ENCODE measurements at places on chromosomes 5 and 9.

GRCh38 chr5:143054480-143054941, 284.3 kb downstream of the ARHGAP26 start:
- no peak for DNase-seq

GRCh38 chr9:121122246-121123032, 47.7 kb downstream of the CNTRL start:
- DNase-seq = no peak

- DNase-seq = no peak
These were observed at the start of gene CCL27 for GRCh38 chr9:34662526-34663302. Gene CCL27, minus strand, starts transcription at chr9:34662657. Its CDS starts 24 bp downstream, at chr9:34662633.

- no peak for DNase-seq
These were observed 38.0 kb downstream of the VCAN start for GRCh38 chr5:83509540-83509939.

DNA sequence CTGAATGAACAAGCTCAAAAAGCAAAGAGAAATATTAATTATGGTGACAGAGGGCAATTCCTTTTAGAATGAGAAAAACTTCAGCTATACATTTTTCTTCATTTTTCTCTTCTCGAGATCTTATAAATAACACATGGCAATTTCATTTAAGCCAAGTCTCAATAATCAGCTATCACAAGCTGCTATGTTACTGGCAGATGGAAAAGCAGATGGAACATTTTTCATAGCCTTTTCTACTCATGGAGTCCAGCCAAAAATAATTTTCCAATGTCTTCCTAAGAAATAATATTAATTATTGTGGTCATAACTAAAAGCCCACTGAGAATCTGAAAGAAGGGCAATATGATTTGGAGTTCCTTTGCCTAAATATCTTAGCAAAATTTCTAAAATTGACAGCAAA, 35.6 kb downstream of the SKIC3 start:
- no peak for DNase-seq

DNA sequence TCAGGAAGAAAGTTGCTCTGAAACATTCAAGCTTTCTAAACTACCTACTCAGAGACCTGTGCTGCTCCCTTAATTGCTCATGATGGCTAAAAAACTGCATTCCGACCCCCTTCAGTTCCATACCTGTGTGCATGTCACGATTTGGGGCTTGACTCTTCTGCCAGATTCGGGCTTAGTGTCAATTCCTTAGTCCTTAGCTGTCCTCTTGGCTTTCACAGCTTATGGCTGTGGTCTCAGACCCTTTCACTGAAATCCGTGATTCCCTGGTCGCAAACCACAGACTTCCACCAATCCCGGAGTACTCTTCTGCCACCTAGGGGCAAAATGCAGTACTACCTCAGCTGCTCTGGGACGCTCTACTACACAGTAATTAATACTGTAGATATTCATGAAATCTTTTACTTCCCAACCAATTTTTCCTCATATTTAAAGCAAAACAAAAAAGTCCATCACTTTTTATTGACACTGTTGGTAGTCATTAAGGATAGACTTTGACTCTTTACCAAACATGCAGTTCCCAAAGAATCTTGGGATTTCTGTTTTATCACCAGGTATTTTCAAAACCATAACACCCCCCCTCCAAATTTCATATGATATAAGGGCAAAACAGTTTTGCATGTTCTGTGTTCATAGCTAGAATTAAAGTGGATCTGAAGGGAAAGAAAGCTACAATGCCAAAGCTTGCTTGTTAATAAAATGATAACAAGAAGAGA, 617.4 kb downstream of the SLCO4C1 start:
- DNase-seq = no peak

GRCh38 chr5:35598707-35599370, 18.8 kb upstream of the SPEF2 start:
- DNase-seq = no peak

DNA sequence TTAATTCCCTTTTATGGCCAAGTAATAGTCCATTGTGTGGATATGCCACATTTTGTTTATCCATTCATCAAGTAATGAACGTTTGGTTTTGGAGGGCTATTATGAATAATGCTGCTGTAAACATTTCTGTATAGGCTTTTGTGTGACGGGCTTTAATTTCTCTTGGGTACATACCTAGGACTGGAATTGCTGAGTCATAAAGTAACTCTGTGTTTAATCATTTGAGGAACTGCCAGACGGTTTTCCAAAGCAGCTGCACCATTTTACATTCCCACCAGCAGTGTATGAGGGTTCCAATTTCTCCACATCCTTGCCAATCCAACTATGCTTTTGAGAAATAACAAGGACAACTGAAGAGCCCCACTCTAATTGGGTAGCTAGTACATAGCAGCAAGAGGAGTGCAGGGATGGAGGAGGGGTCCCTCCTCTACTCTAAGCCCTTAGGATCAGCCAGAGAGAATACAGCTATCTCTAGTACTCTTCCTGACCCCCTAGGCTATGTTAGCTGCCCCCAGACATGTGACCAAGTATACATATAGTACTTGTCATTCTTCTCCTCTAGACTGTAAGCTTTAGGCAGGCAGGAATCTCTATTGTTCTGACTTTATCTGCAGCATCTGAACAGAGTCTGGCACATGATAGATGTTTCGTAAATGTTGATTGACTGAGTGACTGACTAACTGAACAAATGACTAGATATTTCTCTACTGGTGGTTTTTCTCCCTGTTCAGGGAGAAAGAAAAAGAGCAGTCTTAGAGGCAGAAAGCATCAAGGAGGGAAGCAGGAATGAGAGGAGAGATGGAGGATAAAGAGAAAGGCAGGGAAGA, 22.1 kb upstream of the MATR3 start:
- no peak for DNase-seq

- DNase-seq = no peak
These were observed 71.1 kb upstream of the TBC1D9B start for GRCh38 chr5:179978792-179979191.

- DNase-seq = no peak
These were observed 116.7 kb upstream of the NEK6 start for GRCh38 chr9:124140941-124141568.

GRCh38 chr5:139796061-139796806, 626 bp downstream of the PSD2 start:
- DNase-seq = no peak

DNA sequence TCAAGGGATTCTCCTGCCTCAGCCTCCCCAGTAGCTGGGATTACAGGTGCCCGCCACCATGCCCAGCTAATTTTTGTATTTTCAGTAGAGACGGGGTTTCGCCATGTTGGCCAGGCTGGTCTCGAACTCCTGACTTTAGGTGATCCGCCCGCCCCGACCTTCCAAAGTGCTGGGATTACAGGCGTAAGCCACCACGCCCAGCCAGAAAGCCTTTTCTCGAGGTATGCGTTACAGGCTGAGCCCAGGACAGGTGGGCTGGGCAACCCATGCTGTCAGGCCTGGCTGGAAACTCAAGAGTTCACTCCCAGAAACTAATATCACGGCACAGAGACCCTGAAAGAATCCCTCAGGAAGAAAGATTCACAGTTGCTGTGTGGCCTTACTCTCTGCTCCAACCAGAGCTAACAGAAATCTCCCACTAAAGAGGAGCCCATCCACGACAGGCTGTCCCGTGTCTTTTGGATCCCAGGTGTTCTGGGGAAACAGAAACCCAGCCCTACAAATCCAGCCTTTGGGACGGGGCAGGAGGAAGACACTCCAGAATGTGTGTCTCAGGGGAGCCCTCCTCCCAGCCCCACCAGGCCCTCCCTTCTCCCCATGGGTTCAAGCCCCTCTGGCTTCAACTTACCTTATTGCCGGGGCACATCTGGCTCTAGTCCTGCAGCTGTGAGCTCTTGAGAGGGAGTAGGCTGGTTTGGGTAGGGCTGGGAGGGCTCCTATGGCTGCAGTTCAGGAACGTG, 400 bp downstream of the TIFAB start:
- DNase-seq = no peak

- DNase-seq = no peak
These were observed 84.3 kb upstream of the RAPGEF1 start for GRCh38 chr9:131824155-131824594.

GRCh38 chr5:43227655-43228054, 35.6 kb downstream of the NIM1K start:
- no peak for DNase-seq

- no peak for DNase-seq
These were observed 69.5 kb upstream of the ANXA1 start for GRCh38 chr9:73081979-73082657.

GRCh38 chr5:19496056-19496455, 491.9 kb downstream of the CDH18 start:
- DNase-seq = no peak

GRCh38 chr5:11564706-11565105, 339.5 kb downstream of the CTNND2 start:
- no peak for DNase-seq

DNA sequence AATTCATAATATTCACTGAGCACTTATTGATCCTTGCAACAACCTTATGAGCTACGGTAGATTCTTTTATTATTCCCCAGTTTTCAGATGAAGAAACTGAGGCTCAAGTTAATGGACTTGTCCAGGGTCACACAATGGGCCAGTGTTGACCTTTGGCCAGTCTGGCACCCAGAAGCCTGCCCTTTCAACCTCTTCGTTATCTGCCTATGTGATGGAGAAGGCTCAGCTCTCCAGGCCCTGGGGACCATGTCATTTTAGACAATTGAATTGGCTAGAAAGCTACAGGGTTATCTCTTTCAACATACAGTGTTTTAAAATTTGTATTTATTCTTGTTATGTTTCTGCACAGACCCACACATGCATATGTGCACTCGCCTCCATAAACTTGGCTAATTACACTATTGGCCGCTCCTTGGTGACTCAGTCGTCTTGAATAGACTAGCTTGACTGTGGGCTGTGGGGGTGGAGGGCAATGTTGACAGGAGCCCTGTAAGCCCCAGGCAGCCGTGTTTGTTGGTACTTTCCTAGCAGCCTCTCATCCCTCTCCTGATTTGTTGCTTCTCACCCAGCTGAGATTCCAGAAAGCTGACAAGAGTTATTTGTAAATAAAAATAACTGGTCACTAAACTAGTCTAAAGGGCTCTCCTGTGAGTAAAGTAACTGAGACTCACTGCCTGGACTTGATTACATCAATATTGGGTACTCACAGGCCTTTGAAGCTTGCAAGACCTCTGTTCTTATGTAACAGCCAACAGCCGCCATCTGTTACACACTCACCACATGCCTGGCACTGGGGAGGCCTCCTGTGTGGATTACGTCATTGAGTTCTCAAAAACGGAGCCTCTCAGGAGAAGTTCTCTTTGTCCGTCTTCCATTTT, 8.5 kb upstream of the ANGPTL2 start:
- DNase-seq = no peak

DNA sequence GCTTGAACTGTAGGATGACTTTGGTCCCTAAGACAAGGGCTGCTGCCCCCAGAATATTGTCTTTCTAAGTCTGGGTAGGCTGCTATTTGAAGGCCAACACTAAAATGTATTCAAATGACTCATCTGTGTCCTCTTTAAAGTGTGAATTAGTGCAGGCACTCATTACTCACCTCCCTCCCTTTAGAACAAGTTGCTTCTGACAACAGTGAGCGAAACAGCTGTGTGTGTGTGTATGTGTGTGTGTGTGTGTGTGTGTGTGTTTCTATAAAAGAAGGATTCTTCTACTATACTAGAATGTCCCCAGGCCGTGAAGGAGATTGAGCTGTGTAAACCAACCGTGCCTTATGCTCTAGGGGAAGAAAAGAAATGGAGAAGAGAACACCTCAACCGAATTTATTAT, 1337.2 kb downstream of the PTPRD start:
- DNase-seq = no peak

- DNase-seq = no peak
These were observed 81.7 kb upstream of the IL6ST start for GRCh38 chr5:56076486-56076885.

GRCh38 chr9:84772511-84772910, 103.0 kb downstream of the NTRK2 start:
- DNase-seq = no peak

DNA sequence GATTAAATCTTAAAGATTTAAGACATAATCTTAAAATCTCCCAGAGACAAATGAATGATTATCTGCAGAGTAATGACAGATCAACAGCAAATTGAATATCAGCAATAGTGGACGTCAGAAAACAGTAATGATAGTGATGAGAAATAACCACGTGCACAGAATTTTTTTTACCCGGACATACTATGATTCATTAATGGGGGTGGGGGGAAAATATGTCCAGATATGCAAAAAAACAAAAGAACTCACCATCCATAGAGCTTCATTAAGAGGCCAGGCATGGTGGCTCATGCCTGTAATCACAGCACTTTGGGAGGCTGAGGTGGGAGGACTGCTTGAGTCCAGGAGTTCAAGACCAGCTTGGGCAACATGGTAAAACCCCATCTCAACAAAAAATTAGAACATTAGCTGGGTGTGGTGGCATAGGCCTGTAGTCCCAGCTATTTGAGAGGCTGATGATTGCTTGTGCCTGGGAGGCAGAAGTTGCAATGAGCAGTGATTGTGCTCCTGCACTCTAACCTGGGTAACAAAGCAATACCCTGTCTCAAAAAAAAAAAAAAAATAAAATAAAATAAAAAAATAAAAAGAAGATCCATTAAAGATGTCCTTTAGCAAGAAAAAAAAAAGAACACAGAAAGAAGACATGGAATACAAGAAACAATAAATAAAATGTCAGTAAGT, 30.9 kb upstream of the SHOC1 start:
- no peak for DNase-seq

GRCh38 chr5:157918811-157919742, 60.1 kb upstream of the CLINT1 start:
- no peak for DNase-seq

GRCh38 chr5:123094237-123094918, 5.3 kb downstream of the PRDM6 start:
- DNase-seq = no peak

DNA sequence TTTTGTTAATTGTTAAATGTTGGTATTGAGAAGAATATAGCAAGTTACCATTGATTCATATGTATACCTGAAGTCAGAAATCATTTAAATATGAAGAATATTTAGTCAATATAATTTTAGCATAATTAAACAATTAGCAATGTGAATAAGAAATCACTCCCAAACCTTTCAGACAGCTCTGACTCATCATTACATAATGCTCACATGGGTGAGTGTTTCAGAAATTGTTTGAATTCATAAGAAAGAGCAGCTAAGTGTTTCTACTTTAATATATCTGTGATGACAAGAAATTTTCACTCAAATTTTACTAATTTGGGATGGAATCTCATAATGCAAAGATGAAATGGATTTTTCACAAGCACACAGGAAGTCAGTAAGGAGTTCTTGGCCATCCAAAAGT, 42.0 kb upstream of the CDC42SE2 start:
- no peak for DNase-seq

GRCh38 chr9:2730971-2731370, 13.7 kb downstream of the KCNV2 start:
- no peak for DNase-seq

DNA sequence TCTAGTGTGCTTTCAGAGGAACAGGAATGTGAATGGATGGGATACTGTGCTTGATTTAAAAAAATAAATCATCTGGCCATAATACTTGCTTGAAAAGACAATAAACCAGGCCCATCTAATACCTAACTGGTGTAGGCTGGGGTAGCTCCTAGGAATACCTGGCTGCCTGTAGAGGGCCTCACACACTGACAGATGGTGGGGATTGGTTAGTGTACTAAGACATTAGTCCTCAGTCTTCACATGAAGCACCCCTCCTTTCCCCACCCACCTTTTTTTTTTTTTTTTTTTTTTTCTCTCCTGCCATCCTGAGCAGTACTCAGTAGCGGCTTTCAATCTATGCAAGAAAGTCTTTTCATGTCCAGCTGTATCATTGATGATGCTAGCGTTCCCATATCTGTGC, 130.5 kb downstream of the ADGRV1 start:
- no peak for DNase-seq

GRCh38 chr9:135222881-135223760, 135.7 kb downstream of the OLFM1 start:
- DNase-seq = no peak

- DNase-seq = no peak
These were observed 81.7 kb downstream of the HMHB1 start for GRCh38 chr5:143893638-143894037.
